Pancreas (tissue), 10 donors: ENCODE measurements at places on chromosomes 1 and 21. TPM values are rescaled to one million over a fixed set of nuclear protein-coding genes. Genes with fewer than 3 reads are reported as not detected.
A peak's percentile ranks its signal among the peaks of the same experiment; 100 is the strongest.

DNA sequence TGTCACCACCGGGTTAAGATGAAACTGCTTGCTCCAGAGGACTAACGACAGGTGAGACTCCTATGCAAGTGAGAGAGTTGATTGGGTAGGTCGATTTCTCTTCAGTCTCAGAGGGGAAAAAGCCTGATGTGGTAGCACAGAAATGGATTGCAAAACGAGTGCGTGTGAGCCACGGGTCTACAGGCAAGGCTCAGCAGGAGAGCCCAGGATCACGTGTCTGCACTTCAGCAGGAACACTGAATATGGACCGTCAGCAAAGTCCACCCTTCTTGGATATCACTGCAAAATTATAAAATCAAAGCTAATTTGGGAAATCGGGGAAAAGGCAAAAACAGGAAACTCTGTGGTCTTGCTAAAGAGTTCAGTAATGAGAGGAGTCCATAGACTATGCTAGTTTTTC is 107.7 kb upstream of the ZNF648 start:
- no peaks in the 10 kb centered on the region for H3K4me1 ChIP-seq
- H3K4me3 ChIP-seq, result no peak overlapping the region
- no peaks in the 10 kb centered on the region for H3K27me3 ChIP-seq
- H3K36me3 ChIP-seq, result no peaks in the 10 kb centered on the region
- no peak overlapping the region for H3K27ac ChIP-seq

DNA sequence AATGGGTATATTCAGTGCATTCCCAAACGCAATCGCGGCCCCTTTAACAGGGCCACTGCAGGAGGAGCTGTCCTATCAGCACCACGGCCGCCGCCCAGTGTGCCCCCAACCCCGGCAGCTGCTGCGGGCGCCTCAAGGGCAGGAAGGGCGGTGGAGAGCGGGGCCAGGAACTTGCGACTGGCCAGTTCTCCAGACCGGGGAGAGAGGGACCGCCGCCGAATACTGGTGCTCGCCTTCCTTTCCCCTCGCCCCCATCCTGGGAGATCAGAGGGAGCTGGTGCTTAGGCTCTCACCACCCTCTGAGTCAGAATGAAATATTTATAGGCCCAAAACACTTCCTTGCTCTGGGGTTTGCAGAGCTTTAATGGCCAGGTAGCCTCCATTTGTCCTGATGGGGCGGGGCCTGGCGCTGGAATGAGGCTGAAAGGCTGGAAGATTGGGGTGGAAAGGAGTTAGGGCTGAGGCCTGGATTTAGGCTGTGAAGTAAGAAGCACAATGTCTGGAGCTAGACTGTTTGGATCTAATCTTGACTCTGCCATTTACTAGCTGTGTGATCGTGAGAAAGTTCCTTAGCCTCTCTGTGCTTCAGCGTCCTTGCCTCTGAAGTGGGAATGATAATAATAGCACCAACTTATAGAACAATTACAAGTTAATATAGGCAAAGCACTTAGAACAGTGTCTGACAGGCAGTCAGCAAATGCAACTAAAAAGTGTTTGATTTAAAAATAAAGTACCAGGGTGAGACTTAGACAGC is 75.5 kb downstream of the NAV1 start:
- no peak overlapping the region for H3K4me3 ChIP-seq
- peak; percentile 71 for DNase-seq
- H3K4me1 ChIP-seq, result no peaks in the 10 kb centered on the region
- no peaks in the 10 kb centered on the region for H3K27me3 ChIP-seq

GRCh38 chr1:160800645-160801408 is 4.9 kb downstream of the LY9 start:
- no peaks in the 10 kb centered on the region for H3K4me1 ChIP-seq
- H3K36me3 ChIP-seq, result no peaks in the 10 kb centered on the region
- no peak for DNase-seq
- no peak overlapping the region for H3K27ac ChIP-seq
- H3K4me3 ChIP-seq, result no peak overlapping the region

Gene SELE
- total RNA-seq, result 0.56 TPM

Gene CNR2
- not detected for total RNA-seq
